LHCN-M2 (cell line): ENCODE measurements at places on chromosomes 16 and 17. TPM values are rescaled to one million over a fixed set of nuclear protein-coding genes. Genes with fewer than 3 reads are reported as not detected.
A peak's percentile ranks its signal among the peaks of the same experiment; 100 is the strongest.

GRIN2A gene
- total RNA-seq: not detected in 2 replicates

VAT1L gene
- total RNA-seq: not detected in 2 replicates

CACNG4 gene
- total RNA-seq: not detected in 2 replicates

TBC1D3K gene
- not detected in 2 replicates for total RNA-seq

SRCIN1 gene
- total RNA-seq: not detected in 2 replicates

OTOA gene
- total RNA-seq: 0.06 TPM in 1 of 2 replicates, not detected in the other

METTL16 gene
- total RNA-seq: 17.8 and 22.4 TPM in 2 replicates

SLC12A3 gene
- total RNA-seq: 0.11 TPM in 1 of 2 replicates, not detected in the other

MYLK3 gene
- total RNA-seq: 0.06 TPM in 1 of 2 replicates, not detected in the other

NGFR gene
- 25.4 and 40.2 TPM in 2 replicates for total RNA-seq

ABCC11 gene
- total RNA-seq: 0.06 and 0.13 TPM in 2 replicates

SAMD14 gene
- 1.1 and 1.6 TPM in 2 replicates for total RNA-seq

SPATA22 gene
- total RNA-seq: not detected in 2 replicates

C16orf54 gene
- not detected in 2 replicates for total RNA-seq

WNT3 gene
- 0.57 and 1.0 TPM in 2 replicates for total RNA-seq

TBC1D26 gene
- total RNA-seq: not detected in 2 replicates

CD19 gene
- total RNA-seq: not detected in 2 replicates

DNA sequence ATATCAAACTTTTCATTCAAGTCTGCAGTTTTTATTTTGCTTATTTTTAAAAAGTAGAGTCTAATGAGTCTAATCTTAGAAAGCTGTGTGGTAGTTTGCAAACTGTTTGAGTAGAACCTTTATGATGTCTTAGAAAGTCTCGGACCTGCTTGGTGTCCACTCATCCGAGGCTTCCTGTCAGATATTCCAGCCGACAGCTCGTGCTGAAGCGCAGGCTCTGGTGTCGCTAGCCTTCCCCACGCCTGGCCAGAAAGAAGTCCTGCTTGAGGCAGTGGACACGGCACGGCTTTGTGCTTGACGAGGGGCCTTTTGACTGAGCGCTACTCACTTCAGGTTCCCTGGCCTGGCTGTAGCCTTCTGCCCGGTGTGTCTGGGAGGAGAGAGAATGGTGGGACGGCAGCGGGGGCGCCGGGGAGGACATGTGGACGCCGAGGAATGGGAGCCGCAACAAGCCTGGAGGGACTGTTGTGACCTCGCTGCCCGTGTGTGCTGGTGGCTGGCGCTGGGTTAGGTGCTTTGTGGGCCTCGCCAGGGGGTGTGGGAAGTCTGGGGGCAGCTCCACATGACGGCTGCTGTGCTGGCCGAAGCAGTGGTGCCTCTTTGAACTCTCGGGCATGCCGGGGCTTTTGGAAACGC, 33.5 kb downstream of the BANP start:
- DNase-seq: no peak

DNA sequence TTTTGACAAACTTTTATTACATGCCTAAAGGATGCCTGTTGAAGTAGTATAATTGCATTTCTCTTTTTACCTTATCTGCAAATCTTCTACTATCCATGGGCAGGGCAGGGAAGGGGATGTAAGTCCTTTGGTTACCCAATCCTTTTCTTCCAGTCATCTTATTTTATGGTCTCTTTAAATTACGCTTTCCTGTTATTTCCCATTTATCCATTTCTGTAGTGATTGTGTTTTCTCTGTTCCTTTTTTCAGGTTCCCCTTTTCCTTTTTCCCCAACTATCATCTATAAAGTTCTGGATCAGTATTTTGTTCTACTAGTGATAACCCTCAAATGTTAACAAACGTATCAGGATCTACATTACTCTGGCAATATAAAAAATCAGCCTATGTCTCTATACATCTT, 3.3 kb upstream of the ABCA9 start:
- DNase-seq: no peak

- peak; percentile 21 for DNase-seq
Measured at GRCh38 chr17:66676421-66676820, 158.5 kb upstream of the CACNG5 start.

- DNase-seq: no peak
Measured at GRCh38 chr17:1202291-1202690, 22.5 kb upstream of the ABR start.

DNA sequence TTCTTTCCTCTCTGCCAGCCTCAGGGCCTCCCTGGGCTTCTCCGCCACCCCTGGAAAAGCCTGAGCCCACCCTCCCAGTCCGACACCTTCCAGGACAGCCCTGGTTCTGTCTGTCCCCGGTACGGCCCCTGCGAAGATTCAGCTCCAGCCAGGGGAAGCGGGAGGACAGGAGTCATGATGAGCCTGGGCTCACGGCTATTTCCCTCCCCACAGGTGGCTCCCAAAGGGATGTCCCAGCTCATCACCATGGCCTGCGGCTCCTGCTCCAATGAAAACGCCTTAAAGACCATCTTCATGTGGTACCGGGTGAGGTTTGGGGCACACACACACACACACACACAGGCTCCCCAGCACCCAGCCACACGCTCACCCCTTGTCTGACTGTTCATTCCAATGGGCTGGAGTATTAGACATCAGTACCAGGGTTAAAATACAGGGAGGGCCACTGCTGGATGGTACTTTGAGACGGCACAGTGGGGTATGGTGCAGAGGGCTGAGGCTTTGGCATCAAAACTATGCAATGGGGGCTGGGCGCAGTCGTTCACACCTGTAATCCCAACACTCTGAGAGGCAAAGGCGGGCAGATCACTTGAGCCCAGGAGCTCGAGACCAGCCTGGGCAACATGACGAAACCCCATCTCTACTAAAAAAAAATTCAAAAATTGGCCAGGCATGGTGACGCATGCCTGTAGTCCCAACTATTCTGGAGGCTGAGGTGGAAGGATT, 32.8 kb downstream of the TMEM186 start:
- no peak for DNase-seq

DNA sequence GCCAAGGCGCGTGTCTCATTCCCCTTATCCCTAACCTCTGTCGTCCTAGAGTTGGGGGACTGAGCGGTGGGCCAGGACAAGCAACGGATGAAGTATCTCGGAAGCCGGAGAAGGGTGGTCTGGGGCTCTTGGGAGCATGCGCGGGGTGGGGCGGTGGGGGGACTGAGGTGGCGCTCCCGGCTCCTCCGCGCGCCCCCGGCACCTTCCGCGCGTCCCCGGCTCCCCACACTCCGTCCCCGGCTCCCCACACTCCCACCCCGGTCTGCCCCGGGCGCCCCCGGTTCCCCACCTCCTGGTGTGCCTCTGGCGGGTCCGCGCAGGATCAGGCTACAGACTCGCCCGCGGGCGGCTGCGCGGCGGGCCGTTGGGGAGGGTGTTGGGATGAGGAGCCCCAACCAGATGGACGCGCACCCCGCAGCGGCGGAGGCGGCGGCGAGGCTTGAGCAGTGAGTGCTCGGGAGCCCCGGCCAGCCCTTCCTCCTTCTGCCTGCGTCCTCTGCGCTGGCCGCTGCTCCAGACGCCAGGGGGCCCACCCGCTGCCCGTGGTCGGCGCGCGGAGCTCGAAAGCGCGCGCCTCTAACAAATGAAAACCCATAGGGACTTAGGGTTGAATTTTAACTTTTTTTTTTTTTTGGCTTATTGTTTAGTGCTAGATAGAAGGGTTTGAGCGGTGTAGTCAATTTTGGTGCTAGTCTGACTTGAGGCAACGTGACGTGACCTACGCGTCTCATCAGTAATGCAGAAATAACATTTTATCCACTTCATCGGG, 5.6 kb upstream of the CRYM start:
- peak; percentile 29 for DNase-seq

GRCh38 chr17:35747540-35748017, 5.5 kb downstream of the GAS2L2 start:
- DNase-seq: peak; percentile 53

- no peak for DNase-seq
Measured at GRCh38 chr17:9095390-9095789, 74.1 kb downstream of the NTN1 start.

GRCh38 chr17:57050306-57050705, 34.7 kb upstream of the AKAP1 start:
- DNase-seq: no peak

GRCh38 chr17:17889922-17890321, 53.1 kb upstream of the SREBF1 start:
- DNase-seq: no peak

DNA sequence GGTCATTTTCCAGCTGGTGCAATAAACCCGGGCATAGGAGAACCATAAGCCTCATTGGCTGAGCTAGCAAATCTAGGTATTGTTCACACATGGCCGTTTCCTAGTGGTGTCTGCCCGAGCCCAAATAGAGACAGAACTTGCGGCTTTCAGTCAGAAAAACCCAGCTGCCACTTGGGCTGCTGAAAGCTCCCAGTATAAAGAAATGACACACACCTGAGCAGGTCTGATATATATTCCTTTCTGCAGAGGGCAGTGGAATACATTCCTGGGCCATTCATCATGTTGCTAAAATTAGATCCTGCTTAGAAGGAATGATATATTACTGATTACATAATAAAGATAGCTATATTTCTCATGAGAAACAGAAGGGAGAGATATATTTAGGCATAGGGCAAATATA, 83.9 kb upstream of the IRX5 start:
- peak; percentile 27 for DNase-seq

GRCh38 chr17:71176928-71177443, 943.8 kb upstream of the SOX9 start:
- DNase-seq: no peak

- DNase-seq: no peak
Measured at GRCh38 chr17:69043098-69043734, 17.5 kb downstream of the ABCA9 start.

DNA sequence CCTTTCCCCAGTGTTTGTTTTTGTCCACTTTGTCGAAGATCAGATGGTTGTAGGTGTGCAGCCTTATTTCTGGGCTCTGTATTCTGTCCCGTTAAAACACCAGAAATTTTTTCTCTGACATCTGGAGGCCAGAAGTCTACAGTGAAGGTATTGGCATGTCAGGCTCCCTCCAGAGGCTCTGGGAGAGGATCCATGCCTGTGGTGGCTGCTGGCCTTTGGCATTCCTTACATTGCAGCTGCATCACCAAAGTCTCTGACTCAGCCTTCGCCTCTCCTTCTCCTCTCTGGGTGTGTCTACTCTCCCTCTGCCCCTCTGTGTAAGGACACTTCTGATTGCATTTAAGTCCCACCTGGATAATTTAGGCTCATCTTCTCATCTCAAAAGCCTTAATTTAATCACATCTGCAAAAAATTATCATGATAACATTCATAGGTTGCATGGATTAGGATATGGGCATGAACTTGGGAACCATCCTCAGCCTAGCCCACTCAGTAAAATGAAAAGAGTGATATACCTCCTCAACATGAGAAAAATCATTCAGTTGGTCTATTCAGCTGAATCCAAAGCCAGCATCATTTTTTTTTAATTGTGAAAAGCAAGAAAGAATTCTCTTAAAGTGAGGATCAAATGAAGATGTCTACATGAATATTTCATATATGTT, 78.0 kb downstream of the MAP2K6 start:
- peak; percentile 53 for DNase-seq

GRCh38 chr16:64964126-64964540, 157.7 kb downstream of the CDH11 start:
- DNase-seq: peak; percentile 29

DNA sequence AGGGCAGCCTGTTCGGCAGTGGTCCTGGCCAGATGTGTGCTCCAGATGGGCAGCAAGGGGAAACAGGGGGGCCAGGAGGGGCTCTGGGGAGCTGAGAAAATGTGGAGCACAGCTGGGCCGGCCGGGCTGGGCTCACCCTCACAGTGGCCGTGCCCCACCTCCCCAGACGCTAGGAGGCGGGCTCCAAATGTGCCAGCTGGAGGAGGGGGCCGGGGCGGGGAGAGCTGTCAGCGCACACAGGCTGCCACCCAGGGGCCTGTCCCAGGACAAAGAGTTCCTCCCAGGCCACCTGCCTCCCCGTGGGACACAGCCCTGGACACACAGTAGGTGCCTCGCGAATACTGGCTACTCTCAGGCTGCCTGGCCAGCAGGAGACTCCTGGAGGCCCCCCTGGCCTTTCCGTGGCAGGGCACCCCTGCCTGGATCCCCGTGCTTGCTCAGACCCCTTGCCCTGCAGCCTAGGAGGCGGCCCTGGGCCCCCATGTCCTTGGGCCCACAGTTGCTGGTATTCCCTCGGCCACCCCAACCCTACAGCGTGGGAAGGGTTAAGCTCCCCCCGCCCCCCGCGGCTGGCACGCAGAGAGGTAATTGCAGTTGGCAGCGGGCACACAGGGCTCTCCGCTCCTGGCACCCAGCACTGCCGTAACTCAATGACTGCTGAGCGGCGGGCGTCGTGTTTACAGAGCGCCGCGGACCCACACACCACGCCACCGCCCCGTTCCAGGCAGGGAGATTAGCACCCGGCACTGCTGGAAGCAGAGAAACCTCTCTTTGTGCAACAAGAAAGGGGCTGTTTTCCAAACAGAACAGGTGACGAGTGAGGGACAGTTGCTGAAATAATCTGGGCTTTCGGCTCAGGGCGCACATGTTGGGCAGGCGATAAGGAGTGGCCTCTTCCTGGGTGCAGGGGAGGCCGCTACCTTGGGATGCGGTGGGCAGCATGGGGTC, 32.2 kb downstream of the BAHCC1 start:
- DNase-seq: no peak

DNA sequence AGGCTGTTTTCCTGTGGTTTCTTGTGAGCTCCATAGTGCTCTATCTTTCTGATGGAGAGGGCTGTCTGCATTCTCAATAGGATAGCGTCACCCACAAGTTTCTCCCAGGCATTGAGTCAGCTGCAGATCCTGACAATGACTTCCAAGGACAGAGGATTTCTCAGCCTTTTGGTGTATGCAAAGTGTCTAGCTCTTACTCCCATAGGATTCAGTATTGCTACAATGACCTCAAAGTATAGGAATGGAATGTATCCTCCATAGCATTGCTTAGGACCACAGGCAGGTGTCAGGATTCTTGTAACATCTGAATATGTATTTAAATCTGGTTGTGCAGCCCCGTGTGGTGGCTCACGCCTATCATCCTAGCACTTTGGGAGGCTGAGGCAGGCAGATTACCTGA, 32.3 kb downstream of the SMIM36 start:
- peak; percentile 20 for DNase-seq

- no peak for DNase-seq
Measured at GRCh38 chr16:1044460-1045309, 27.9 kb upstream of the SSTR5 start.

- DNase-seq: no peak
Measured at GRCh38 chr17:81667754-81668153, 1.2 kb downstream of the CCDC137 start.

- peak; percentile 67 for DNase-seq
Measured at GRCh38 chr17:48724251-48725003, 1.4 kb downstream of the PRAC2 start.
